ENCODE measurements at places on chromosomes 11 and 22.
A peak's percentile ranks its signal among the peaks of the same experiment; 100 is the strongest.

DNA sequence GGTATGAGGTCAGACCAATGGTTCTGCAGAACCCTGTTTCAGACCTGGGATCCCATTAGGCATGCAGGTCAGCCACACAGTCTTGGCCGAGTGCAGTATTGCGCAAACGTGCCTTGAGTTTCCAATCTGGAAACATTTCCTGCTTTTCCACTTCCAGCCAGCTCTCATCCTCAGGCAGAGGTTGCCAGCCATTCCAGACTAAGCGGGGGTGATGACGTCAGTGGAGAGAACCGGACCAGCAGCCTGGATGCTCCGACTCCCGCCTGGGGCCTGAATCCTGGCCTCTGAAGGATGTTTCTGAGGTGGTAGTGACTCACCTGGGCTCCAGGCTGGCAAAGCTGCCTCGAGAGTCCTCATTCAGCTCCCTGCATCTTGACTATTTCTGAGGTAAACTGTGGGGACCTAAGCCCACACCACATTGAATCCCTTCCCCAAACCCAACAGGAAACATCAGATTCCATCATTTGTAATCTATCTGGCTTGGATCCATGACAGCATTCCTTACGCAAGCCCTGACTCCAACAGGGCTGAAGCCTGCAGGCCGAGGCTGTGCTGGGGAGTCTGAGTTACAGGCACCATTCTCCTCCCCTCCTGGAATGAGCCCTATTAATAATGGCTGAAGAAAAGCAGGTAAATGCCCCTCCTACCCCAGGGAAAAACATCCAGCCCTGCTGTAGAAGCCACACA, 83.0 kb downstream of the ABTB2 start:
- no peak for DNase-seq

GRCh38 chr11:48055292-48056132, 75.2 kb downstream of the PTPRJ start:
- no peak for DNase-seq

GRCh38 chr11:129018126-129018525, 75.5 kb upstream of the TP53AIP1 start:
- no peak for DNase-seq

DNA sequence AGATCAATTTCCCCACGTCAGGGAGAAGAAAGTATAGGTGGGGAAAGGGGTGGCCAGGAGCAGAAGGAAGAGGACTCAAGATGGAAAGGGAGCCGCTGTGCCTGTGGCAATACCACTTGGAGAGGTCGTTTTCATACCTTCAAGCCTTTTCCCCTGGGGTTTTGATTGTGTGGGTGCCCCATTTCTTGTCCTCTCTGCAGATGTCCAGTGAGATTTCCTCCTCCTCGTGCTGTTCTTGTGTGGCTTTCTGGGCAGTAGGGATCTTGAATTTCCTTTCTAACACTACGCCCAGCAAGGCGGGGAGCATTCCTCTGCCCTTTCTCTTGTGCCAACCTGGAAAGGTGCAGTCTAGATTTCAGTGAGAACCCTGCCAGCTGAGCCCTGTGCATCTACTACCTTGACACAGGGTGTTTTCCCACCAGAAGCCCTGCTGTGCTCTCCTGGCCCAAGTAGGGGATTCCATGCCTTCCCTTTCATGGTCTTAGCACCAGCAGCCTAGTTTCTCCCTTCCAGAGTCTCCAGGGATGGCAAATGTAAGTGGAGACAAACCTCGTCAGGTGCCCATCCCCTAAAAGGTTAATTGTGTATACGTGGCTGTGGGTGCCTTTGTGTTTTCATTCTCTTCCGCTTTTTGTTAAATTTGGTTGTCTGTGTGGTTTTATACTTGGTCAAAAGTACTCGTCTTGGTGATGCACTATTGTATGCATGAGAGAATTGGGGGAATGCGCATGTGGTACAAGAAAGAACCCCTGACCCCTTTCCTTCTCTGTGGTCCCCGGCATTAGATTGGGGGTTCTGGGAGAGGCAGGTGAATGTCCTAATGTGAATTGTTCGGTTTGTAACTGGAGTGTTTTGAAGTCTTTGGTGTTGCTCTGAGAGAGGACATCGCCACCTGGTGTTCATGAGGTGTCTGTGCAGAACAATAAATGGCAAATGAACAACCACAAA, 71.4 kb upstream of the MPEG1 start:
- DNase-seq: peak; percentile 11

DNA sequence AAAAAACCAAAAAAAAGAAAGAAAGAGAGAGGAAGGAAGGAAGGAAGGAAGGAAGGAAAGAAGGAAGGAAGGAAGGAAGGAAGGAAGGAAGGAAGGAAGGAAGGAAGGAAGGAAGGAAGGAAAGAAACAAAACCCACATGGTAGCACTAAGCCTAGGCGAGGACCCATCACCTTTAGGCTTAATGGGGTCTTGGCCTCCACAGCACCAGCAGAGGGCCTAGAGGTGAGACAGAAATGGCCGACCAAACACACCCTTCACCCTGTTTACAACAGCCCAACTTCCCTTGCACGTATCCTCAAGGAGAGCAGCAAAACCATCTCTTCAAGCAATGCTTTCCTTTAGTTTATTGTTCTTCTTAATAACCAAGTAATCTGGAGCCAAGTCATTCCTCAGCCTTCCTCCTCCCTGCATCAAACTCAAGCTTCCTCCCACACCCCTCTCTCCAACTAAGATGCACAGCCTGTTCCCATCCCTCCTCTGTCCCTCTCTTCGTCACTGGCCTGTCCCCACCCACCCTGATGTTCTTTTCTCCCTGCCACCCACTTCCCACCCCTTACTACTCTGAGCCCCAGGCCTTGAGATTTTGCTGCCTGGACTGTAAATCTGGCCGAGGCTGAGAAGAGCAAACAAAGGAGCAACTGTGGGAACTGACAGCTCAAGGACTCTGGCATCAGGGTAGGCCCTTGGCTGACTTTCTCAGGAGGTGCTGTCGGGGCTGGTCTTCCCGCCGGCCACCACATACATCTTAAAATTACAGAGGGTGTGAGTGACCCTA, 26.0 kb downstream of the POU2AF1 start:
- no peak for DNase-seq

DNA sequence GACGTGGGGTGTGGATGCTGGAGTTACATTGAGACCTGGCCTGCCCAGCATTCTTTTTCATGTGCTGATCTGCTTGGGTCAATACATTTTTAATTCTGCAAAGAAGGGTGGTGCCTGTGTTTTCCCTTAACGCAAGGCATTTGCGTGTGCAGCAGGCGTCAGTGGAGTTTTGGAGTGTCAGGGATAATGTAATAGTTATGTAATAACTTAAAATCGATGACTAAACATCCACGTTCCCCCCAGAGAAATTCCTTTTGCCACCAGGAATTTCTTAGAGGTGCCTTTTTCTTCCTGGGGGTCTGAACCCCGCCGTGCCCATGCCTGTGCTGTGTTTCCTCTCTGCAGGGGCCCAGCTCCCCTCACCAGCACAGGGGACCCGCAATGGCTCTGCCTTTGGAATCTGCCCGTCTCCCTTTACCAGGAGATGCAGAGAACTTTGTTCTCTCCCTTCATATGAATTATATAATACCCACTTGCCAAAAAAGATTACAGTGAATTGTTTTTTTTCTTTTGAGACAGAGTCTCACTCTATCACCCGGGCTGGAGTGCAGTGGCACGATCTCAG, 62.6 kb downstream of the TBC1D22A start:
- DNase-seq: no peak

DNA sequence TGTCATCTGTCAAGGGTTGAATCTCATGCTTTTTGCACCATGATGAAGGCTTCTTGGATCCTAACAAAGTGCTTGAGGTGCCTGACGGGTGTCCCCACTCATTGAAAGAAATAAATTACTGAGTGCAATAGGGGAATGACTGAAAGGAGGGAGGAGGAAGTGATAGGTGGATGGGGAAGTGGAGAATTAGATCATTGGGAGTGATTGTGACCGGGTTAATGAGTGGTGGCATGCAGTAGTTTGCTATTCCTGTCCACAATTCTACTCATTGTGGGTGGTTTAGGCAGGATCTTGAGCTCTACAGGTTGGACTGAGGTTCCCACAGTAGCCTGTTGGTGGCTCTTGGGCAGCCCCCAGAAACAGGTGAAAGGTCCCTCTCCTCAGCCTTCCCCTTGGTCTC, 44.3 kb downstream of the THAP12 start:
- no peak for DNase-seq

GRCh38 chr22:42969348-42969975, 45.5 kb downstream of the PACSIN2 start:
- DNase-seq: no peak

GRCh38 chr11:78339945-78340344, 77.7 kb downstream of the GAB2 start:
- DNase-seq: peak; percentile 66

- DNase-seq: no peak
Observed at GRCh38 chr11:46438211-46438610, 46.6 kb upstream of the CHRM4 start.

All from NCI-H1930 (cell line).